ENCODE measurements at places on chromosomes 7 and 10.

DNA sequence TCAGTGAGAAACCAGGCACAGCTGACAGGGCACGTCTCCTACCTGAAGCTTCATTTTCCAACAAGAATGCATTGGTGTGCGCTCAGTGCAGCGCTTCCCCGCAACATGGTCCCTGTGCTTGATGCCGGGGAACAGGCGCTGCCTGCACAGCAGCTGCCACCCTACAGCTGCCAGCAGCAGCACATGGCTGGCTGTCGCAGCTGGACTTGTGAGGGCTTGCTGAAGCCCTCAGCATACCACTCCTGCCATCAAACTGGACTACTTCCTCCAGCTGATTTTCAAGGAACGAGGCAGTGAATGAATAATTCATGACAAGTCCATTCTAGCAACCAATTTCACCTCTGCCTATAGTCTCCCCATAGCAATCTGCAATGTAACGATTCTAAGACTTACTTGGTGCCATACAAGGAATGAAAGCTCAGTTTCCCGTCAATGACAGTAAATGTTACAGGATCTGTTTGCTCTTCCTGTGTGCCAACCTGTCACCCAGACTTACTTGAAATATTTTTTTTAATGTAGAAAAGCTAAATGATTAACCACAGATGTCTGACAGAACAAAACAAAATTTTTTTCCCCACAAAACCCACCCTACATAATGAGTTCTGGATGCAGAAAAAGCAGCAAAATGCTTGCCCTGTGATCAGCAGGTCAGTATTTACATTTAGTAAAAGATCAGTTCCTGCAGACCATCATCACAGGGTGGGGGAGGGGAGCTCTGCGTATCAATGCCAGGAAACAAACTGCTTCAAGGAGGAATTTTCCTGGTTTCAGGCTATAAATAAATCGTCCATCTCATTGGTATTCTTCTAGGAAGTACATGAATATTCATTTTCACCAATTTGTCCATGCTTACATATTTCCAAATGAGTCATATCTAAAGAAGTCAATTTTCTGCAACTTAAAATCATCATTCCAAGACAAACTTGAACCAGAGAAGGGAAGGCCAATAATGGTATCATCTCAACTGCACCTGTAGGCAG is 140.6 kb downstream of the ALOX5 start:
- no peak for DNase-seq

DNA sequence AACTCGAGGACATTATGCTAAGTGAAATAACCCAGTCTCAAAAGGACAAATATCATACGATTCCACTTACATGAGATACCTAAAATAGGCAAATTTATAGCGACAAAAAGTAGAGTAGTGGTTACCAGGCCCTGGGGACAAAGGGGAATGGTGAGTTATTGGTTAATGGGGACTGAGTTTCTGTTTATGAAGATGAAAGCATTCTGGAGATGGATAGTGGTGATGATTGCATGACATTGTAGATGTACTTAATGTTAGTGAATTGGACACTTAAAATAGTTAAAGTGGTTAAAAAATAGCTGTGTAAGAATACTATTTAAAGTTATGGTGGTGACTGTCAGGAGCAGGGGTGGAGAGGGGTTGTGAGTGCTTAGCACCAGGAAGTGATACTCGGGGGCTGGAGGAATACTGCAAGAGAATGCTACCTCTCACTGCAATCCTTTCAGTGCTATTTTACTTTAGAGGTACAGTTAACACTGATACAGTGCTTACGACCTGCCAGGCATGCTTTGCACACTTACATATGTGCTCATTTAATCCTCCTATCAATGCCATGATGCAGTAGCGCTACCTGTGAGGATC is 16.7 kb upstream of the TEX36 start:
- DNase-seq, result no peak

GRCh38 chr10:62050893-62051433 is 149.5 kb downstream of the ARID5B start:
- DNase-seq, result peak; percentile 72

GRCh38 chr10:99883523-99883922 is 101.1 kb downstream of the ABCC2 start:
- no peak for DNase-seq

GRCh38 chr7:51198654-51199053 is 118.0 kb downstream of the COBL start:
- DNase-seq, result no peak

GRCh38 chr7:40839881-40840280 is 705.1 kb downstream of the SUGCT start:
- no peak for DNase-seq

DNA sequence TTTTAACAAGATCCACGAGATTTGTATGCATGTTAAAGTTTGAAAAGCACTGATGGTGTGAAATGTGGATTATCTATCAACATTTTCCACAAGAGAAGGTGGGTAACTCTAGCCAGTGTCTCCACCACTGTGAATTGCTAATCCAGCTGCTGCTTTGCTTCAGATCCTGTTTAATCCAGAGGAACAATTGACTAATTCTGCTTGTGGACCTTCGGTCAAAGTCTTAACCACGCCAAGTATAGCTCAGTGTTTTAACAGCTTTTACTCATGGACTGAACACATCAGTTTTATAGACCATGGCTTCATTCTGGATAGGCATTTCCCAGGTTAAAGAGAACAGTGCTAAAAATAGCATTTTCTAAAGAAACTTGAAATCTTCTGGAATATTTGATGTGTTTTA is 23.5 kb downstream of the ADK start:
- DNase-seq, result no peak

Data from T-helper 2 cell (primary cell).